ENCODE measurements at places on chromosomes 12 and 14.
A peak's percentile ranks its signal among the peaks of the same experiment; 100 is the strongest.

GRCh38 chr12:104553421-104553820, 96.7 kb downstream of the CHST11 start:
- DNase-seq, result no peak

GRCh38 chr14:67370830-67371229, 10.7 kb downstream of the EIF2S1 start:
- DNase-seq, result no peak

GRCh38 chr12:103503546-103504480, 8.0 kb upstream of the C12orf42 start:
- DNase-seq, result peak; percentile 18

DNA sequence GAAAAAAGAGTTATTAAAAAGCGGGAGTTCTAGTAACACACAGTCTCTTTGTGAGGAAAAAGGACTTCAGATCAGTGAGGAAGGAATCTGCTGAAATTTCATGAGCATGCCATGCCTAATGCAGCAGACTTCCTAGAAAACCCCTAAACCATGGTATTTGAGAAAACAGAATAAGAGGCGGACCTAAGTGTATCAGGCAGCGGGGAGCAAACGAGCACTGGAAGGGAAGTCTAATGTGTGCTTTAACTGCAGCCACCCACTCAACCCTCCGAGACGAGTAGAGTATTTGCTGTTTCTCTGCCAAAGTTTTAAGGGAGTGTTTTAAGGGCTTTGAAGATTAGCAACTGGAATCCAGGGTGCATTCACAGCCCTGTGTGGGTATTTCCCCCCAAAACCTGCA, 36.5 kb downstream of the ACADS start:
- no peak for DNase-seq

- no peak for DNase-seq
These were observed 1.0 kb downstream of the KLHL33 start for GRCh38 chr14:20434701-20435581.

GRCh38 chr14:49574038-49574437, 12.1 kb downstream of the RPS29 start:
- DNase-seq, result no peak

GRCh38 chr12:96882862-96883261, 24.2 kb upstream of the NEDD1 start:
- no peak for DNase-seq

DNA sequence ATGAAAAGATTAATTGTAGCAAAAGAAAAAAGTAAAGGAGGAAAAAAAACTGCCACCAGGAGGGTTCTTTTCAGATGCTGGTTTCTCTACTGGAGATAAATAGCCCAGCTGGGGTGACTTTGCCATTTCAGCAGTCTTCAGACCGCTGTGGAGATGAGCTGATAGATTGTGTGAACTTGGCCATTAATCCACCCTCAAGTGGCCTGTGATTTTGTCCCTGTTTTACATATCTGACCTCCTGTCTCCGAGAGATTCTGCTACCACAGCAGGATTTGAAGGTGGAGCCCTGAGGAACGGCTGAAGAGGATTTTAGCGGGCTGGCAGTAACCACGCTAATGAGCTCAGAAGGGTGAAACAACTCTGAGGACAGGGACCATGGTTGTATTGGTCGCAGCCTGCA, 72.7 kb downstream of the WSCD2 start:
- DNase-seq, result no peak

- no peak for DNase-seq
These were observed 72.2 kb downstream of the TGFB3 start for GRCh38 chr14:75909630-75910029.

Data from activated CD4-positive, alpha-beta T cell treated with anti-CD3 and anti-CD28 coated beads for 24 hours (primary cell).